ENCODE measurements at places on chromosomes 4 and X. TPM values are rescaled to one million over a fixed set of nuclear protein-coding genes. Genes with fewer than 3 reads are reported as not detected.

The TRAPPC2 gene
- total RNA-seq: 11.4 TPM

- no peaks in the 10 kb centered on the region for H3K36me3 ChIP-seq
- H3K4me3 ChIP-seq: no peak overlapping the region
- no peak for DNase-seq
- no peak overlapping the region for H3K27ac ChIP-seq
- no peaks in the 10 kb centered on the region for H3K27me3 ChIP-seq
Observed at GRCh38 chrX:17596061-17596460, 141.2 kb upstream of the SCML1 start.

DNA sequence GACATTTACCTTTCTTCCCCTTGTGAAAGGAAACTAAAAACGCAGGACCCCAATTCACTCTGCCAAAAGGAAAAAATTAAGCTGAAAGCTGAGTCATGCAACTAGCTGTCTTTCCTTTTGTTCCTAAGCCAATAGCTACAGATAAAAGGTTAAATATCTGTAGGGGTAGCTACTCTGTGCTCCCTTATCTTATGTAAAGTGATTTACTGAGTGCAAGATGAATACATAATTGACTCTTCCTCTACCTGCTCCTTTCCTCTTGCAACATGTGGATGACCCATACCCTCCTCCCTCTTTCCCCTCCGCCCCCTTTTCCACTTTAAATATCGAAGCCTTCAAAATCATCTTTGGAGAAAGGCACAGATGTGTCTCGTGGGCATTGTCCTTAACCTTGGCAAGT lies 68.0 kb upstream of the ZNF157 start:
- no peaks in the 10 kb centered on the region for H3K36me3 ChIP-seq
- H3K4me3 ChIP-seq: no peak overlapping the region
- no peaks in the 10 kb centered on the region for H3K4me1 ChIP-seq
- peaks cover 17% of the 10 kb centered on the region for H3K27me3 ChIP-seq
- no peak for DNase-seq

The DRP2 gene
- total RNA-seq: 0.04 TPM

GRCh38 chr4:120155287-120155686 lies 88.6 kb upstream of the MAD2L1 start:
- H3K4me3 ChIP-seq: no peak overlapping the region
- no peak for DNase-seq
- H3K36me3 ChIP-seq: no peaks in the 10 kb centered on the region
- H3K4me1 ChIP-seq: no peaks in the 10 kb centered on the region
- H3K27ac ChIP-seq: no peak overlapping the region

- H3K4me3 ChIP-seq: no peak overlapping the region
- H3K27me3 ChIP-seq: no peaks in the 10 kb centered on the region
- H3K36me3 ChIP-seq: no peaks in the 10 kb centered on the region
- H3K27ac ChIP-seq: no peak overlapping the region
- DNase-seq: no peak
Observed at GRCh38 chr4:181301735-181302710, 941.2 kb upstream of the TENM3 start.

The ADH1B gene
- total RNA-seq: 153 TPM

DNA sequence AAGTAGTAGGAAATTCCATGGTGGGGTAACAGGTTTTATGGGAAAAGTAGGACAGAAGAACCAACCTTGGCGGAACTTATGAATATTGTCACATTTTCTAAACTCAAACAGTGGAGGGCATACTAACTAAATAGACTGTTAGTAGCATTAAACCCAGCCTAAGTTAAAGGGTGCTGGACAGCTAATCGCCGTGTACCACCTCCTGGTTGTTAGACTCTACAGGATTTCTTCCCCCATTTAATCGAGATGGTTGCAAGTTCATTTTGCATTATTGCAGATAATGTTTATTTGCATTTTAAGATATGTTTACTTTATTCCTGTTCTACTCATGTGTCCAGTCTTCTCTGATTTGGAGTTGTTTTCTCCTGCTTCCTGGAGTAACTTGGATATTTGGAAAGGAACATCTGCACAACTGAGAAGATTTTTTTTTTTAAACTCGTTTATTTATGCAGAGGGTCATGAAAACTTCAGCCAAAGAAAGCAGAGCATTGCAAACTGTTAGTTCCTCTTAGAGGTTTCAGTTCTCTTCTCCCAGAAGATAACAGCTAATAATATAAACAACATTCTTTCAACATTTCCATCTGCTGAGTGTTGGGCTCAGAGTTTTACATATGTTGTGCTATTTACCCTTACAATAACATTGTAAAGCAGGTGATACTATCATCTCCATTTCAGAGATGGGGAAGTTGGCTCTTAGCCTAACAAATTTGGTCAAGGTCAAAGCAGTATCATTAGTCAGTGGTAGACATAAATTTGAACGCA lies 51.5 kb upstream of the TBC1D9 start:
- H3K4me1 ChIP-seq: no peaks in the 10 kb centered on the region
- H3K4me3 ChIP-seq: no peak overlapping the region
- H3K27ac ChIP-seq: no peak overlapping the region
- H3K27me3 ChIP-seq: no peaks in the 10 kb centered on the region
- H3K36me3 ChIP-seq: no peaks in the 10 kb centered on the region

The PROM1 gene
- total RNA-seq: 0.14 TPM

GRCh38 chr4:113849771-113850170 lies 88.2 kb upstream of the CAMK2D start:
- peak; percentile 41 for DNase-seq
- H3K4me1 ChIP-seq: no peaks in the 10 kb centered on the region
- H3K36me3 ChIP-seq: no peaks in the 10 kb centered on the region
- no peak overlapping the region for H3K4me3 ChIP-seq

The PAK3 gene
- 9.3 TPM for total RNA-seq

- H3K36me3 ChIP-seq: no peaks in the 10 kb centered on the region
- H3K27ac ChIP-seq: no peak overlapping the region
- no peak for DNase-seq
- no peaks in the 10 kb centered on the region for H3K27me3 ChIP-seq
- H3K4me3 ChIP-seq: no peak overlapping the region
Observed at GRCh38 chr4:8331575-8331955, 62.0 kb downstream of the HTRA3 start.

- no peaks in the 10 kb centered on the region for H3K36me3 ChIP-seq
- DNase-seq: no peak
- no peaks in the 10 kb centered on the region for H3K4me1 ChIP-seq
- no peak overlapping the region for H3K4me3 ChIP-seq
Observed at GRCh38 chr4:152598454-152598853, 62.6 kb upstream of the FBXW7 start.

GRCh38 chr4:108247387-108248049 lies 78.8 kb upstream of the LEF1 start:
- no peak overlapping the region for H3K4me3 ChIP-seq
- H3K4me1 ChIP-seq: no peaks in the 10 kb centered on the region
- DNase-seq: no peak
- no peaks in the 10 kb centered on the region for H3K27me3 ChIP-seq

GRCh38 chrX:132022967-132023895 lies at the start of gene STK26:
Gene STK26, plus strand, starts transcription at chrX:132023302. Its CDS starts 316 bp downstream, at chrX:132023618.
- no peak within 1 kb of the TSS for H3K4me3 ChIP-seq
- H3K36me3 ChIP-seq: no peaks in the 10 kb centered on the region
- H3K4me1 ChIP-seq: peaks cover 6% of the 10 kb centered on the region
- no peak within 1 kb of the TSS for H3K27ac ChIP-seq
- H3K27me3 ChIP-seq: peaks cover 33% of the 10 kb centered on the region

DNA sequence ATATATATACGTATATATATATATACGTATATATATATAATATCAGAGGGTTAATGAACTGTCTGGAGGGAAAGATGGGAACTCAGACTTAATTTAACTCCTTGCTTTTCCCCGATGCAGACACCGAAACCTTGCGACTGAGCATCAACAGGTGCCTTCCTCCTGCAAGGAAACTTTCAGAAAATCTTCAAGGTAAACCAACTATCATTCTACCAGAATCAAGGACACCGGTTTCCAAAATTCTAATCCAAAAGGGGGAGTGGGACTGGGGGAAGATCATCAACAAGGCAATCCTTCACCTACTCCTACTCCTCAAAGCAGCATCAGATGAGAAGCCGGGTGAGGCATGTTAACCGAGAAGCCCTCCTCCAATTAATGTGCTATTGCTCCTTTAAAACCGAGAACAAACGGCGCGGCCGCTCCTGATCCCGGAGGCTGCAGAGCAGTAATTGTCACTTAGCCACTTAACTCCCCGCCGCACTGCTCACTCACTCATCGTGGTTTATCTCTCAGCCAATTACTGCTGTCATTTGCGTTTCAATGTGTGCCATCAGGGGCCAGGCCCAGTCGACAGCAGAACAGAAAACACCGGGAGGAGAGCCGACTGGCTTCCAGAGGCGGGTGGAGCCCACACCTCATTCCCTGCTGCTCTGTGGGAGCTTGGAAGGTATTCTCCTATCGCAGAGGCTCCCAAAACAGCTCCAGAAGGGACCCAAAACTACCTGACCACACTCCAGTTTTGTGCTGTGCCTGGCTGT lies 61.7 kb downstream of the MAML3 start:
- H3K27me3 ChIP-seq: no peaks in the 10 kb centered on the region
- peaks cover 85% of the 10 kb centered on the region for H3K4me1 ChIP-seq
- H3K27ac ChIP-seq: peak overlapping the region; percentile 89
- DNase-seq: peak; percentile 49
